ENCODE measurements at places on chromosomes 6 and 20. TPM values are rescaled to one million over a fixed set of nuclear protein-coding genes. Genes with fewer than 3 reads are reported as not detected.

GINS1 gene
- 25.2 TPM for total RNA-seq

RHAG gene
- total RNA-seq = not detected

BPIFA1 gene
- not detected for total RNA-seq

XKR7 gene
- total RNA-seq = 2.7 TPM

SLC22A3 gene
- 1.7 TPM for total RNA-seq

TFAP2A gene
- total RNA-seq = 10.0 TPM

C6orf15 gene
- total RNA-seq = not detected

BTBD9 gene
- total RNA-seq = 25.6 TPM

FAM209B gene
- total RNA-seq = not detected

MOXD1 gene
- total RNA-seq = 8.9 TPM

LY6G6C gene
- 1.3 TPM for total RNA-seq

PSORS1C2 gene
- not detected for total RNA-seq

SLC25A27 gene
- total RNA-seq = 31.9 TPM

ESR1 gene
- total RNA-seq = not detected

LEMD2 gene
- 69.9 TPM for total RNA-seq

Measured in progenitor cell of endocrine pancreas (in vitro differentiated cells).